Fibroblast of skin of back (primary cell): ENCODE measurements at places on chromosomes 11 and 22.

DNA sequence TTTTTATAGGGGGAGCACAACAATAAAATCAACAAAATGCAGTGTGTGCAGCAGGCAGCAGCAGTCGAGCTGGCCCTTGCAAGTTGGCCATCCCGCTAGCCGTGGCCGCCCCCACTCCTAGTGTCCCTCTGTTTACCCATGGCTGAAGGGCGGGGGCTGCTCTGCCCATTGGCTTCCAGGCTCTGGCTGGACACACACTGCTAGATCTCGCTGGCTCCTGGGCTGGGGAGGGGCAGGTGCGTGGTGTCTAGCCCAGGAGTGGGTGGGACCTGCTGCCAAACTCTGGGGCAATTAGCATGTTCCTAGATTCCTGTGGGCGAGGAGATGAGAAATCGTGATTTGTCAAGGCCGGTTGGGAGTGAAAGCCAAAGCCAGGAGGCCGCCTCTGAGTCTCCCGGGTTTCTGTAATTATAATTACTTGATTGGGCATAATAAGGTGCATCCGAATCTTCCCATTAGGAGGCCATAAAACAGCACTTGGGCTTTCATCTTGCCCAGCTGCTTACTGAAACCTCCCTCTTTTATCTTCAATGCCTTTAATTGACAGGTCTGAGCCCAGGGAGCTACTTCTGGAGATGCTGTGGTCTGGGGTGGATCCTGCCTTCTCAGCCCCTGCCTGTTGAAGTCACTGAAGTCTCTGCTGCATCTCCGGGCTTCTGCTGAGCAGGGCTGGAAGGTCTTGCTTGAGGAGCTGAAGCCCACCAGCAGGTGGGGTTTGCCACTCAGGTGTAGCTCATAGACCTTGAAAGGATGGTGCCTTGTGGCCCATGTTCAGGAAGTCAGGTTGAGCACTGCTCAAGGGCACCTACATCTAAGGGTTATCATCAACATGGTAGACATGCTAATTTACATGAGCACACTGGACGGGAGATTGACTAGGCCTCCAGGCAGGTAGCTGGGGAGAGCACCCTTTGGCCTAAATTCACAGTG lies 44.5 kb upstream of the DKK3 start:
- DNase-seq: no peak

DNA sequence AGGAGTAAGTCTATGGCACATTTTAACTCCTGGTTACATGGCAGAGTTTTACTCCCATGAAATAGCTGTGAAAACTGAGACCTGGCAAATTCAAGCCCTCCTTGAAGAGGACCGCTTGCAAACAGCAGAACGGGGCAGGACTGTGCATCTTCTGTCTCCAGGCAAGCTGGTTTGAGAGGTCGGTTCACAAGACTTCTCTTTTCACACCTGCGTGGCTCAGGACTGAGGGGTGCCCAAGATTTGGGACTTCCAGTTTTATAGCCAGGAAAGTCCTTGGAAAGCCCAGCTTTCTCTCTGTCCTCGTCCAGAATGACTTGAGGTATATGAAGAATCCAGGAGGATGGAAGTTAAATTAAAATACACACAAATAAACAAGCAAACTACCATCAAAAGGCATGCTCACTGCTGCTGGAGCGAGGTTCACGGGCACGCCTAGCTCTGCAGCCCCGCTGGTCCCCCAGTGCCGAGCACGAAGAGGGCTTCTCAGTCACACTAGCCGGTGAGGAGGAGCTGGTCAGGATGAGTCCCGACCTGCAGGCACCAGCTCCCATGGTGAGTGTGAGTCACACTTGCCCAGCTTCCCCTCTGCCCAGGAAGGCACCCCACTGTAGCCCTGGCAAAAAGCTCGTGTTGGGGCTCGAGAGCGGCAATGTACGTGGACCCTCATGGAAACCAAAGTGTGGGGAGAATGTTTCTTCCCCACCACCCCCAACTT lies 1382.4 kb downstream of the BRD1 start:
- peak; percentile 80 for DNase-seq

- no peak for DNase-seq
Measured at GRCh38 chr22:37503850-37504249, 15.4 kb downstream of the CARD10 start.

DNA sequence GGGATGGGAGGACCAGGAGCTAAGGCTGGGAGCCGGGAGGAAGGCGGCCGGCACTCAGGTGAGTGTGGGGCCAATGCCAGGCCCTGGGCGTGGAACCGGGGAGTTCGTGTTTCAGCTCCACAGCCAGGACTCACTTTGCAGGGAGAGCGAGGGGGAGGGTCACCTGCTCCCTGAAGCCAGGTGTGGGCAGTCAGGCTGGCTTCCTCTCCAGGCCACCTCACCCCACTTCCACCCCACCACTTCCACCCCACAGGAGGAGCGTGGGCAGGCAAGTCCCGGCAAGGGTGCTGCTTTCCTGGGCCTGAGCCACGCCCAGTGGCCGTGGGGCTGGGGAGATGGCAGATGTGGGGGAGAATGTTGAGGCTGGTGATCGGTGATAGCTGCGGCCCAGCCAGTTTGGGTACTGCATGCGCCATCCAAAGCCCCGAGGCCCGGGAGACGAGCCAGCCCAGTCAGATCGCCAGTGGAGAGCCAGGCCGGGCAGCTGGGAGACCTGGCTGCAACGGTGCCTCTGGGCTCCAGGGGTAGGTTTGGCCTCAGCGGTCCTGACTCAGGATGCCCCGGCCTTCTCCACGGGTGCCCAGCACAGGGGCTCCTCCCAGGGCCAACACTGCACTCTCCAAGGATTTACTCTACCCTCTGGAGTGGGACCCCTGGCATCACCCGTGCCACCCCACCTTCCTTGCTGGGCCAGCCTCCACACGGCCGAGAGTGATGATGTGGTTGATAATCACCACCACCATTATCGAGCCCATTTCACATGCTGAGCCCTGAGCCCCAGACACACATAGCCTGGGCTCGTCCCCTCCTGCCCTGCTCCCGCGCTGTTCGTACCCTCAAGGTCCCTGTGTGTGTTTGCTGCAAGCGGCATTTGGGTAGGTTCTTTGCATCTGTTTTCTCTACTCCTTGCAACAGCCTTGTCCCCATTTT lies 93.8 kb downstream of the WNT7B start:
- no peak for DNase-seq

- DNase-seq: no peak
Measured at GRCh38 chr11:57571606-57572005, 4.1 kb upstream of the UBE2L6 start.
